SW 1271 (cell line): ENCODE measurements at places on chromosomes 1 and 21.

DNA sequence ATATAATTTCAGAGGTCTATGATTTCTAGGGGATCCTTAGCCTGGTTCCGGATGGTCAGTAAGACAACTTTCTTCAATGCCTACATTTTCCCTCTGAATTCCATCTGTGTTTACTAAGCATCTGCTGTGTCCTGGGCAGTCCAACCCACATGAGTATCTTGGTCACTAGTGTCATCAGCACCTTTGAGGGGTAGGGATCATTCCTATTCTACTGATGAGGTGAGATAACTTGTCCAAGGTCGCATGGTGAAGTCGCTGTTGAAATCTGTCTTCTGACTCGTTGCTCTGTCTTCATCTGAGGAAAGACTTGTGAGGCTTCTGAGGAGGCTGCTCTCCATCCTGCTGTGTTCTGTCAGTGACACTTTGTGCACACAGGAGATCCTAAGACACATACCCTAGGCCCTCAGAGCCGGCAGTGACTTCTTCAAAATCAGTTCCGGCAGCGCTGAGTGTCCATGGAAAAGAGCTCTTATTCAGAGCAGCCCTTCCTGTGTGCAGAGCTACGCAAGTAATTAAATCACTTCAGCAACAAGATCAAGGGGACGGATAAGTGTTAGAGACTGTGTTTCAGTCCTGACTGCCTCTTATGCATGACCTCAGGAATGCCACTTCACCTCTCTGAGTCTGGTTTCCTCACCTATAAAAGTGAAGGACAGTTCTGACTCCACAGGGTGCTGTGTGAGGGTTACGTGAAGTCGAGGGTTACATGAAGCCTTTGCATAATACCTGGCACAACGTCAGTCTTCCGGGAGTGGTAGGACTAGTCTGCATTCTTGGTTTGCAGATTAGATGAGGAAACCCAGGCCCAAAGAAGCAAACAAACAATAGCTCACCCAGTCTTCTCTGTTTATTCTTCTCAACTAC lies 28.4 kb downstream of the AK2 start:
- DNase-seq: no peak

GRCh38 chr1:156489166-156489934 lies 11.2 kb downstream of the MEF2D start:
- no peak for DNase-seq

- DNase-seq: peak; percentile 53
Measured at GRCh38 chr1:225343618-225344017, 84.2 kb downstream of the LBR start.

DNA sequence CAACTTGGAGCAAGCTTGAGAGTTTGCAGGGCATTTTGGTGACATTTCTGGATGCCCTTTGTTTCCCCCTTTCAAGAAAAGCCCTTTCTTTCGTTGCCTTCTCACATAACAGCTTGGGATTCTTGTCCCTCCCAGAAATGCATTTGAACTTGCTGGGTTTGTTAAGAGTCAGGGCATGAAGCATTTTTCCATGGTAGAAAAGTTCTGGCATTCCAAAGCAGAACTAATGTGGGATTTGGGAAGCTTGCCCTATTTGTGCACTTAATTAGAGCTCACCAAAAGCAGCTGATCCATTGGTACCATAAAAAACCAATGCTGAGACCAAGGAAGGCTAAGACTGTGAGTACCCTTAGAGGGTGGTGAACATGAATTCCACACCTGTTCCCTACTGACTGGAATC lies 99.8 kb upstream of the HOOK1 start:
- DNase-seq: no peak

DNA sequence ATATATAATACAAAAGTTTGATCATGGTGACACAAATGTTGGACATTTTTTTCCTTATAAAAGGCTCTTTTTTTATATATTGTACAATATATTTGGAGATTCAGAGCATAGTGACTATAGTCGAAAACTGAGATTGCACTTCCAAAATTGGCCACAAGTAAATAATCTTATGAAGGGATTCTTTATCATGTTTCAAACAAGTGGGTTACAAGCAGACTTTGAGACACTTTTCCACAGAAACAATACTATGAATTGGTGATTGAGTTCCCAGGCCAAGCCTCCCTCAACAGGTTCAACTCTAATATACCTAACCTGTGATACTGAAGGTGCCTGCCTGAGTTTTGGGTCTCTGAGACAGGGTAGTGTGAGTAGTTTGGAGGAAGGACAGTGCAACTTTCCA lies 13.8 kb downstream of the LEPR start:
- no peak for DNase-seq

GRCh38 chr1:205328476-205328875 lies 6.9 kb upstream of the NUAK2 start:
- no peak for DNase-seq

DNA sequence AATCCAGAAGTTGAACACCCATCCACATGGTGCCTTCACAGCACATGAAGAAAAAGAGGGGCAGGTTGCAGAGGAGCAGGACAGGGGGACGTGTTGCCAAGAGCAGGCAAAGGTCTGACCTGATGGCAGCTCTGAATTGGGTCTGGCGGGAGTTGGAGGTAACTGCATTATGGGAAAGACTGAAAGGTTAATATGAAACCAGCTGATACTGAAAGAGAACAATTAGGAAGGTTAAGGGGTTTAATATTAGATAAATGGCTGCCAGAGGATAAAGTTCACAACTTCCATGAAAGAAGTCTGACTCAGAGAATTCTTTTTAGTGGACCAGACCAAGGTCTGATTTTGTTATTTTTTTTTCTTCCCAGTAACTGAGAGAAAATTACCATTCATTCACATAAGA lies 76.1 kb downstream of the CD58 start:
- DNase-seq: no peak

GRCh38 chr1:93979040-93979717 lies 69.9 kb upstream of the GCLM start:
- DNase-seq: no peak

GRCh38 chr1:205827623-205828022 lies 14.6 kb upstream of the SLC41A1 start:
- DNase-seq: no peak

DNA sequence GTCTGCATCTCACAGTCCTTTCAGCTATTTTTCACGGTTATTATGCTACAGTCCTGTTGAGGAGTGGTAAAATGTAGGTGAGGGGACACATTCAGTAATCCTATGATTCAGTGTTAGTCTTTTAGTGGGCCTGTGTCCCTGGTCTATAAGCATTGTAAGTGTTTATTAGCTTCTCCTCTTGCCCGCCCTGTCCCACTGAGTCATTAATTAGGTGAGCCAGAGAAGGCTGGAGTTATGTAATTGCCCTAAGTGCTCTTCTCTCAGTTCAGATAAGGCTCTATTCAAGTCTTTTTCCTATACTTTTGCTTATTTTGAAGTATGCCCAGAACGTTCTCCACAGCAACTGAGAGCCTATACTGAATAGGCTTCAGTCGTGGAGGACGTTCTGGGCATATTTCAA lies 76.3 kb upstream of the ZRANB2 start:
- no peak for DNase-seq

- no peak for DNase-seq
Measured at GRCh38 chr1:62397301-62397700, 39.5 kb upstream of the USP1 start.

DNA sequence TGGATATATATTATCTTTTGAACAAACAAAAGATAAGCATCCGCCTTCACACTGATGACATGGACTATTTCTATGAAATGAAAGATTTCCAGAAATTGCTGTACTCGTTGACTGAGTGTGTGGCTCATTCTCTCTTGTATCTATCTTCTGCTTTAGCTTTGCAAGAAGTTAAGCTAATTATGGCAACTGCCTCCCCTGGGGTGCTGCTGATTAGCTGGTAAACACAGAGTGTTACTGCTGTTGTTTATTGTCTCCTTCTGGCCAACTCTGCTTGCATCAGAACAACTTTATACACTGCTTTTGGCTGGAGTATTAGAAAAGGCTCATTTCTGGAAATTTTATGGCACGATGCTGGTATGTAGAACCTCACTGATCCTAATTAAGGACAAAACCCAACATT lies 95.6 kb upstream of the SNX7 start:
- no peak for DNase-seq

- no peak for DNase-seq
Measured at GRCh38 chr1:240572328-240572727, 39.6 kb downstream of the GREM2 start.

GRCh38 chr21:20258542-20258941 lies 739.7 kb upstream of the NCAM2 start:
- DNase-seq: no peak

DNA sequence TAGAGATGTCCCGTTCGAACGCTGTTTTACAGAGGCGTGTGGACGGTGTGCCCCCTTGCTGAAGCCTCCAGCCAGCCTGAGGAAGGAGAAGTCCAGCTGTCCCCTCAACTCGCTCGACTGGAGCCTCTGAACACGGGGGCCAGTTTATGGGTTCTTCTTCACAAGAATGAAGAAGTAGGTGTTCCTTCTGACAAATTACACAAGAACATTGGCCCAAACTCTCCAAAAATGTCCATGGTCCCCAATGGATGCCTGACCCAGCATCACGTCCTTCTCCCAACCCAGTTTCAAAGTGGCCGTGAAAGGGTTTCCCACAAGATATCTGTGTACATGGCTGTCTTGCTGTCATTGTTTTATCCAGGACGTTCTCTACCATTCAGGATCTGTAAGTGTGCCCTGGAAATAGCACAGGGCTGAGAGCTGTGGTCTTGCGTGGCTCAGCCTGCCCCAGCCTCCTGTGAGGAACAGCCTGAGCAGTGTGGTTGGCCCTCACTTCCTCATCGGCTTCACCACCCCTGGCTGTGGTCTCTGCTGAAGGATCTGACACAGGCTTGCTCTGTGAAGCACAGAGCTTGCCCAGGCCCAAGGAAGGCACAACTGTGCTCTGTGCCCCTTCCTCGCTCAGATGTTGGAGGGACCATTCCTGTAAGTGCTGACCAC lies 1.0 kb upstream of the S100B start:
- no peak for DNase-seq

GRCh38 chr1:43994794-43995790 lies 3.7 kb downstream of the CCDC24 start:
- peak; percentile 30 for DNase-seq

DNA sequence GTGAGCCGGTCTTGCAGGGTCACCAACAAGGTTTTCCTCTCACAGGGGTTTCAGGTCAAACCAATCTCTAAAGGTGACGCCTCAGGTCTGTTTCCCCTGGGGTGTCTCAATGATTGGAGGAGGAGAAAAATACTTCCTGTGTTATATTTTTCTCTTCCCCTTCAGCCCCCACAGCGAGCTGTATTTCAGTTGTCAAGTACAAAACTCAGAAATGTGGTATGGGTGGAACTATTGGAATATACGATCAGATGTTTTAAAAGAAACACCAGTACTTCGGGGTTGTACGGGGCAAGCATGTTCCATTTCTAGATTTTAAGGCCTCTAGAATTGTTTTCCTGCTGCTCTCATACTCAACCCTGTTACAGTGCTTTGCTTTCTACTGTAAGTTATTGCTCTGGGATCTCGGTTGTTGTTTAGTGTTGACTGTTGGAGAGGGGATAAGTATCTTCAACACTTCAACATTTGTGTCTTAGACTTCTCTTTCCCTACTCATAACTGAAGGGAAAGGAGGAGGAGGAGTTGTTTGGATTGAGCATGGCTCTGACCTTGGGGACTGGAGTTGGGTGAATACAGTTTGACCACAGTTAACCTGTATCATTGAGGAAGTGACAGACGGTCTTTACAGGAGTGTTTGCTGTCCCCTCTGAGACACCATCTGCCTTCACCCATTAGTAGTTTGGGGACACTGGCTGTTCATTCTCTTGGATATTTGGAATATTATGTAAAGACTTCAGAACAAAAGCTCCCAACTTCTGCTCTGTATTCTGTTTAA lies 2.0 kb downstream of the MAPKAPK2 start:
- no peak for DNase-seq

- DNase-seq: no peak
Measured at GRCh38 chr1:53074313-53075154, 12.5 kb downstream of the PODN start.

GRCh38 chr1:41014871-41015270 lies 6.7 kb downstream of the SLFNL1 start:
- no peak for DNase-seq

DNA sequence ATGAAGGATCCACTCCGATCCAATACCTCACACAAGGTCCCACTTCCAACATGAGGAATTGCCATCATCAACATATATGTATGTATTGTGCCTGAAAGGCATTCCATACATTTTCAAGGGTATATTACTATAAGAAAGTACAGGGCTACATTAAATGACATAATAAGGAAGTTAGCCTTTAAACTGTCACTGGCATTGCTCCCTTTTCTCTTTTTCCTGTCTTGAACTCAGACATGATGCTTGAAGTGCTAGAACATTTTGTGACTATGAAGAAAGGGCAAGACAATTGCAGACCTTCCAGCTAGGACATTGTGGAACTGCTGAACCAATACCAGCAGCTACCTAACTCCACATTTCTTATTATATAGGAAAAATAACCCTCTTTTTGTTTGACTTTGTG lies 2.9 kb upstream of the TSPAN2 start:
- no peak for DNase-seq

DNA sequence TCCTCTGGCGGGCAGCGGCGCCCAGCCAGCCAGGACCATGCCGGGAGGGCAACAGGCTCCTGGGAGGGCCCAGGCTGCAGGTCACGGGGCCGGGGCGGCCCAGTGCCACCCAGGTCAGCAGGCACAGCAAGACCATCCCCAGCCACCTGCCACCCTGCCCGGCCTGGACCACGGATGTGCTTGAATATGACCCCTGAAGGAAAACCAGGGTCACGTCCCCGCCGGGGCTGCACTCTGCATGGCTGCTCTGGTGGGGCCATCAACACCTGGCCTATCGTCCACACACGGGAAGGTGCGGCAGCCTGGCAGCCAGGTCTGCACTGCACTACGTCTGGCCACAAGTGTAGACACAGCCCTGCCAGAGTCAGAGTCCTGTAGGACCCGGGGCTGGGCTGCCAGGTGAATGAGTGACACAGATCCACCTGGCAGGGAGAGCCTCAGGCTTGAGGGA lies 6.9 kb downstream of the WNT9A start:
- no peak for DNase-seq

DNA sequence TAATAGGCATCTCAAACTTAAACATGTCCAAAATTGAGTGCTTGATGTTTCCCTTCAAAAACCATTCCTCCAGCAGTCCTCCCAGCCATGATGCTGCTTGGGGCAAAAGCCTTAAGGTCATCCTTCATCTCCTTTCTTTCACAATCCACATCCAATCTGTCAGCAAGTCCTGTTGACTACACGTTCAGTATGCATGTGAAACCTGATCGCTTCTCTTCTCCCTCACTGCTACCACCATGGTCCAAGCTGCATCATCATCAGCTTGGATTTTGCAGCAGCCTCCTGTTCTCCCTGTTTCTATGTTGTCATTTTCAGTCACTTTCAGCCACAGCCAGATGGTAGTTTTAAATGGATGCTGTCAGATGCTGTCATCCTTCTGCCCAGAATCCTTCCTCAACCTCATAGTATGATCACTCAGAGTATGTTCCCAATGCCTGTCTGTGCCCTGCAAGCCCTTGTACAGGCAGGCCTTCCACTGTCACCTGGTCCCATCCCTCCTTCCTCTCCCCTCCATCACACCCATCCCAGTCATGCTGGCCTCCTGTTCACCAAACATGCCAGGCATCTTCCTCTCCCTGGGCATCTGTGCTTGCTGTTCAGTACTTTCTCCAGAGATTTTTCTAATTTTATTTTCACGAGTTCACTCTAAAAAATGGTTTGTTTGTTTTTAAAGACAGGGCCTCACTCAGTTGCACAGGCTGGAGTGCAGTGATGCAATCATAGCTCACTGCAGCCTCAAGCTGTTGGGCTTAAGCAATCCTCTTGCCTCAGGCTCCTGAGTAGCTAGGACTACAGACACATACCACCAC lies 66.0 kb downstream of the SYDE2 start:
- no peak for DNase-seq
